ENCODE measurements at places on chromosomes 13 and 19. TPM values are rescaled to one million over a fixed set of nuclear protein-coding genes. Genes with fewer than 3 reads are reported as not detected.

Gene CGB3
- not detected for total RNA-seq

Gene ZNF878
- not detected for total RNA-seq

Gene FARP1
- 42.5 TPM for total RNA-seq

Gene NAPSA
- 0.22 TPM for total RNA-seq

Gene RPS19
- total RNA-seq, result 1,067 TPM

Gene SHANK1
- 0.74 TPM for total RNA-seq

Gene PRRG2
- total RNA-seq, result 1.1 TPM

Gene EXOC3L2
- 4.8 TPM for total RNA-seq

Gene CXCL17
- not detected for total RNA-seq

Gene MUC16
- 0.90 TPM for total RNA-seq

Gene KLHL1
- total RNA-seq, result not detected

Gene F2RL3
- total RNA-seq, result 33.9 TPM

Gene CPT1C
- total RNA-seq, result 7.2 TPM

Gene SIGLEC10
- total RNA-seq, result 5.2 TPM

Gene TRAPPC2B
- 10.3 TPM for total RNA-seq

Gene LIM2
- total RNA-seq, result not detected

Gene ZNF20
- 1.1 TPM for total RNA-seq

Gene RGL3
- 18.8 TPM for total RNA-seq

Gene HCST
- total RNA-seq, result 20.9 TPM

Gene PRR22
- 1.5 TPM for total RNA-seq

Gene F10
- total RNA-seq, result 6.6 TPM

Gene USPL1
- 17.1 TPM for total RNA-seq

Gene SAMD1
- total RNA-seq, result 32.3 TPM

Gene CGB2
- not detected for total RNA-seq
